ENCODE measurements at places on chromosomes 16 and 17.

DNA sequence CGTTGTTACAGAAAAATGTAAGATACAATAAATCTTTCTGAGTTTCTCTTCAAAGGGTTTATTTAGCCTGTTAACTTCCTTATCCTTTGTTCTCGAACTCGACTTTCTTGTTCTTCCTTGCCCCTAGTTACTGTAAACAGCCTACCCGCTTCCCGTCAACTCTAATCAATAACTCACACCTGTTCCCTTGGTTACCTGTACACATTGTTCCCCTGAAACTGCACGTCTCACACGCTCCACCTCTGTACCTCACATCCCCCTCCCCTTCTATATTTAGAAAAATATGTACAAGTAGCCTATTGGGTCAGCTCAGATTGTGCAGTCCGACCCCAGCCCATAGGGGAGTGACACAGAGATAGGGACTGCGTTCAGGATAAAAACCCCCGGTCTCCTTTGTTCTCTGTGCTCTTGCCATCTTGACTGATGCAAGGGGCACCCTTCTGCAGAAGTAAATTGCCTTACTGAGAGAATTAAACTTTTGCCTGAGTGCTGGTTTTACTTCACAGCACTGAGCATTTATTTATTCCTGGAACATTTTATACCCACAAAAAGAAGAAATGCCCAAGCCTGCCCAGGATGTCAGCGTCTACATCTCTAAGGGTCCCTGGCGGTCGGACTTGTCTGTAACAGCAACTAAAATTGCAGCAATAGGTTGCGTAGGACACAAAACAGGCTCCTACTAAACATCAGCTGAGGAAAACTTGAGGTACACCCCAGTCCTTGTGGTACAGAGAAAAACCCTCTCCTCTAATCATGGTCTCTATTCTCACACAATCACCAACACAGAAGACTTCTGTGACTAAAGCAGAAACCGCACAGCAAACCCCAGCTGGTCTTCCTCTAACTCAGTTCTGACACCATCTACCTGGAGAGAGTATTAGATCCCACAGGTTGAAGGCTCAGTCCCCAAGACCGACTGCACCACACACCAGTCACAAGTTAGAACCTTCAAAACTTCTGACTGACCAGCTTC is 11.3 kb downstream of the WDR45B start:
- no peak for DNase-seq

- no peak for DNase-seq
Observed at GRCh38 chr17:49571764-49572163, 3.9 kb upstream of the NXPH3 start.

- no peak for DNase-seq
Observed at GRCh38 chr16:77307426-77308162, 108.4 kb downstream of the SYCE1L start.

DNA sequence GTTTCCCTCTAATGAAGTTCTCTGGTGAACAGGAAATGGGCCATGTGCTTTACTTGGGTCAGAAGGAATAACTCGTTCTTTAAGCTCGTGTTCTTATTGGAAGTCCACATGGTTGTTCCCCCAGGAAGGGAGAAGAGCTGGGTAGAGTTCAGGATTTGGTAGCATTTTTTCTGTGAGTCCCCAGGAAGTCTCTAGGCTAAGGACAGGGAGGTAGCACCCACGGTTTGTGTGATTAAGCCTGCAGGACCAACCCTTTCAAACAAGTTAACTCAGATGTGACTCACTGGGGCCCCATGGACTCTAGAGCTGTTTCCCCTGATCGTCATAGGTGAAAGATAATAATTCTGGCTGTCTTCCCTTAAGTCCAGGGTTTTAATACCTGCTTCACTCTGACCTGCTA is 16.4 kb downstream of the SAP30BP start:
- no peak for DNase-seq

GRCh38 chr17:48131216-48131824 is 23.8 kb downstream of the SNX11 start:
- peak; percentile 28 for DNase-seq

DNA sequence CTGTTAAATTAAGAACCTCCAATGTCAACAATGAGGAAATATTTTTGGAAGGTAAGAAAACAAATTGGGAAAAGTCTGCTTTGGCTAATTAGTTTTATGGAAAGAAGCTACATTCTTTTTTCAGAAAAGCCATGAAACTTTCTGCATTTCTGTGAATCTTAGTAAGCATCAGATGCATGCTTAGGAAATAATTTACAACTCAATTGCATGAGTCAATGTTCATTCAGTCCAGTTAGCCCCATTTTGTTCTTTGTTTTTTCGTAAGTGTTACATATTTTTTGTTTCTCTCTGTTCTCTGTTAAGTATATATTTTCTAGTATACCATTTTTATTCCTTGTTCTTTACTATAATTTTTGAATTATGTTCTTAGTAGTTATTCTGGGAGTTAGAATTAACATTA is 195.2 kb upstream of the KIF2B start:
- no peak for DNase-seq

DNA sequence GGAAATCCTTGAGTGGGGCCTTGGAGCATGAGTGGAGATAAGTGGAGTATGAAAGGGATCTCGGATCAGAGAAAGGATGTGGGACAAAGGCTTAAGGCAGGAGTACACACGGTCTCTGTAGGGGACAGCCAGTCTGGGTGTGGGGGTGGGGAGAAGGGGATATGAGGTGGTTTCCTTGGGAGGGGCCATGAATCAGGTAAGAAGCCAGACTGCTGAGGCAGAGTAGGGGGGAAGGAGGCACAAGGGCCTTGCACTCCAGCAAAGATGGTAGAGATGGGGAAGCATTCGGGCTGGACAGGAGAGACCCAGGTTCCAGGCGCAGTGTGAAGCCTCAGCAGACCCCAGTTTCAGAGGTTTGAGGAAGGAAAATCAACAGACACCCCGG is 1.6 kb downstream of the HSD11B2 start:
- DNase-seq: no peak

- no peak for DNase-seq
Observed at GRCh38 chr17:7225711-7226331, 6.1 kb downstream of the ACADVL start.

- DNase-seq: no peak
Observed at GRCh38 chr17:44044071-44044470, 22.4 kb downstream of the LSM12 start.

DNA sequence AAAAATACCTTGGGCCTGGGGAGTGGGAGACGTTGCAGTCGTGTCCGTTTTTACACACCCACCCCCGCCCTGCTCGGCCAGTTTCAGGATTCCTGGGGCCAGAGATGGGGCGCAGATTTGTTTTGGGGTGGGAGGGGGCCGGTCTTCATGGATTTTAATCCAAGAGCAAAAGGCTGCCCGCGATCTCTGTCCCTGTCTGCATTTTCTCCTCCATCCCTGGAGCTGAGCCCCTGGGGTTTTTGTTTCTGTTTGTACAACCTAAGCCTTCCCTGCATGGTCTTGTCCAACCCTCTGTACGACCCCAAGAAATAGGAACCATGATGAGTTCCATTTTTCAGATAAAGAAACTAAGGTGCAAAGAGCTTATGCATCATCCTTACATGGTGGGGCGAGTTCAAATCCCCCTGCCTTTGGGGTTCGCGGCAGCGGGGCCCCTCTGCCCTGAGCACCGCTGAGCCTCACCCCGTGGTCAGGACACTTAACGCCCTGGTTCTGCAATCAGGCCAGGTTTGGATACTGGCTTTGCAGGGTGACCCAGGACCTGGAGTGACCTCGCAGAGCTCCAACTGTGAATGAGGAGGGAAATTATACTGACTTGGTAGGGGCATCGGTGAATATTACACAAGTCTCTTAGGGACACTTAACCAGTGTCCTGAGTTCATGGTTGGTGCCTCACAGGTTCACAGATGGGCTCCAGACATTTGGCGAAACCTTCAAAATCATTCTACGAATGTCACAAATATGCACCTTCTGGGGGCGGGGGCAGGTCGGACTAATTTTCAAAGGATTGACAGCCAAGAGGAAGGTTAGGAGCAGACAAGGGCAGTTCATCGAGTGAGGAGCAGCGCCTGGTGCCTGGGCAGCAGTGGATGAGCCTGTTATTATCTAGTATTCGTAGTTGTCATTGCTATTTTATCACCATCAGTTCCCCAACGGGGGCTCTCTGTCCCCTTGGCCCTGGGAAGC is 4.1 kb upstream of the FOXF1 start:
- DNase-seq: no peak

GRCh38 chr17:59513934-59514841 is 51.2 kb upstream of the DHX40 start:
- peak; percentile 84 for DNase-seq

DNA sequence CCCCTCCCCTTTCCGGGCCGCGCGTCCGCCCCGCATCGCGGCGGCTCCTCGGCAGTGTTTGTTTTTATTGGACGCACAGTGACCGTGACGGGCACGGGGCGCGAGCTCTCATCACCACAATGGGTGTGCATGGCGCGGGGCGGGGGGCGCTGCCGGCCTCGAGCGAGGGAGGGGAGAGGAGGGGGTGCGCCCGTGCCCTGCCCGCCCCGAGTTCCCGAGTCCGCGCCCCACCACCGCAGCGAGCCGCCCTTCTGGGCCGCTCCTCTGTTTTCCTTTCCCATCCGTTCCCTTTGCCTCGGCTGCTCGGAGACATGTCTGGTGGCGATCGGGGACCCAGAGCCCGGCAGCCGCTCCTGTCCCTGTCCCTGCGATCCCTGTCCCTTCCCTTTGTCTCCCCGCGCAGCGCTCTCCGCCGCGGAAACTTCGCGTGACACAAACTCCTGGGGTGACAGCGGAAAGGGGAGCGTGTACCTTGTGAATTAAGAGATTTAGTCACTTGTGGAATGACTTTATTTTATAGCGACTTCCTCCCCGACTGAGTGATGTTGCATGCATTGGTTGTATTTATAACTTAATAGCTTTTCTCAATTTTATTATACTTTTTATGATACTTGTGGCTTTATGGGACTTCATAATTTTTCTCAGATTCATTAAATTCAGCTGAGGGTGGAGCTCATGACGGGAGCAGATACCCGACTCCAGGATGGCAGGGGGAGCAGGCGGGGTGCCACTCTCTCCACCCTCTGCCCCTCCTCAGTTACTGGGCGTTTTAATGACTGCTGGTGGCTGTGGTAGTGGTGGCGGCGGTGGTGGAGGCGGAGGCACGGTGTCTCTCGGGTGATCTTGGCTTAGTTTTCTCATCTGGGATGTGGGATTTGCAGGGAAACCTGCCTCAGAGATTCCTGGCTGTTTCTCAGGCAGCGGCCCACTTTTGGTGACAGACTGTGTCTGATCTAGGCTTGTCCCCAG is 40.8 kb downstream of the MRM1 start:
- no peak for DNase-seq

DNA sequence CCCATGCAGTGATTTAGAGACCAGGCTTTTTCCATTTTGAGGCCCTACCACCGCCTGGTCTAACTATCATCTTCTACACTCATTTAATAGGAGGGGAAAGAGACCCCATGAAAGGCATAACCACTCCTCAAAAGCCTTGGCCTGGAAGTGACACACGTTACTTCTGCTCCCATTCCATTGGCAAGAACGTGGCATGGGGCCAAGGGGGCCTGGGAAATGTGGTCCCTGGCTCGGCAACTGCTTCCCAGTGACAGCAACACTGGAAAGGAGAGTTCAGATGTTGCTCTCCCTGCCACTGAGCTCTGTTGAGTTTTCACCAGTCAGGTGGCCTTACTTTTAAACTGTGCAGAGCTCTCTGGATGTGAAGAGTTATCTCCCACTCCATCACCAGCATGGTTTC is 45.2 kb upstream of the MAP3K14 start:
- no peak for DNase-seq

GRCh38 chr16:19781226-19781625 is 63.2 kb downstream of the IQCK start:
- no peak for DNase-seq

DNA sequence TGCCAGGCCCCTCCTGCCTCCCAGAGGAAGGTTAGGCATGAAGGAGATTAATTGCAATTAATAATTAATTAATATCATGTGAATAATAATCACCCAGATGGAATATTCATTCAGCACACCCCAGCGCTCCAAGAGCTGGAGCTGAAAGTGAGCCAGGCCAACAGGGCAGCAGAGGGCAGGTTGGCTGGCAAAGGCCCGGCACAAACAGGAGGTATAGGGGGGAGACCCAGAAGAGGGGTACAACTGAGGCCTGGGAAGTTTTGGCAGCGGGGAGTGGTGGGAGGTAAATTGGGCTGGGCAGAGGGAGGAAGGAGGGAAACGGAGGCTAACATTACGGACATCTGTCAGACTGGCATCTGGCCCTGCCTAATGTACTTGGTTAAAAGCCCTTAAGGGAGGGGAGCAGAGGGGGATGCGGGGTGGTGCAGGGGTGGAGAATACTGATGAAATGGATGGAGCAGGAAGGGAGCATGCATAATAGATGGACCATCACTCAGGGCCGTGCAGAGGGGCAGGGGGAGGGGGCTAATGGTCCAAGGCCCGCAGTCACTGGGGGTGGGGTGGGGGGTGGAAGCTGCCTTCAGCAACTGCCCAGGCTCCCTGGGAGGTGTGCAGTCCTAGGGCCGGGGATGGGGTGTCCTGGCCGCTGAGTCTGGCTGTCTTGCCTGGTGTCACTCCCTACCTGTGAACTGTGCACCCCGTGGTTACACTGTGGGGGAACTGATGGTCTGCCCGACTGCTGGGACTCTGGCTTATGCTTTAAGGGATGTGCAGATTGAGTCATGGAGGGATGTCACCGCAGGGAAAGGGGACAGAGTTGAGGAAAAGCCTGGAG is 1.9 kb downstream of the ADAM11 start:
- DNase-seq: no peak

GRCh38 chr16:79484237-79484636 is 116.3 kb downstream of the MAF start:
- no peak for DNase-seq

- DNase-seq: no peak
Observed at GRCh38 chr16:47965439-47965838, 190.4 kb downstream of the ABCC12 start.

GRCh38 chr16:55282441-55282840 is 41.6 kb upstream of the IRX6 start:
- no peak for DNase-seq

- DNase-seq: no peak
Observed at GRCh38 chr16:56657555-56658326, at the start of gene MT1F. Gene MT1F, plus strand, starts transcription at chr16:56657959. Its CDS starts 100 bp downstream, at chr16:56658059.

DNA sequence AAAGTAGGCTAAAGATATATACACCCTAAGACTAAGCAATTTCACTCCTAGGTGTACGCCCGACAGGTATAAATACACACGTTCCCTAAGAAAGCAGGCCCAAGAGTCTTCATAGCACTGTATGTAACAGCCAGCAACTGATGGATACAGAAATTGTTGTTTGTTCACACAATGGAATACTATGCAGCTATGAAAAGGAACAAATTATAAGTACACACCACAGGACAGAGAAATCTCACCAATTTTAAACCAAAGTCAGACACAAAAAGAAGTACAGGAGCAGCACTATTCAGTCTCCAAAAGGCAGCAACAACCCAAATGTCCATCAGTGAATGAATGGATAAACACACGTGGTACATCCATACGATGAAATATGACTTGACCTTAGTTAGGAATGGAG is 106.1 kb downstream of the LITAF start:
- no peak for DNase-seq
